ENCODE measurements at places on chromosomes 11 and 22.

GRCh38 chr22:29072979-29073617 lies at the start of gene KREMEN1:
KREMEN1 (plus strand) TSS chr22:29073035; CDS start chr22:29073131, 96 bp downstream.
- no peak for DNase-seq

- no peak for DNase-seq
These were observed 21.5 kb downstream of the TST start for GRCh38 chr22:36997746-36998145.

- no peak for DNase-seq
These were observed 39.8 kb upstream of the RPS13 start for GRCh38 chr11:17117262-17117661.

GRCh38 chr22:39349506-39349966 lies 255 bp upstream of the SYNGR1 start:
- peak; percentile 49 for DNase-seq

- no peak for DNase-seq
These were observed 935.9 kb downstream of the JRKL start for GRCh38 chr11:97325693-97326092.

DNA sequence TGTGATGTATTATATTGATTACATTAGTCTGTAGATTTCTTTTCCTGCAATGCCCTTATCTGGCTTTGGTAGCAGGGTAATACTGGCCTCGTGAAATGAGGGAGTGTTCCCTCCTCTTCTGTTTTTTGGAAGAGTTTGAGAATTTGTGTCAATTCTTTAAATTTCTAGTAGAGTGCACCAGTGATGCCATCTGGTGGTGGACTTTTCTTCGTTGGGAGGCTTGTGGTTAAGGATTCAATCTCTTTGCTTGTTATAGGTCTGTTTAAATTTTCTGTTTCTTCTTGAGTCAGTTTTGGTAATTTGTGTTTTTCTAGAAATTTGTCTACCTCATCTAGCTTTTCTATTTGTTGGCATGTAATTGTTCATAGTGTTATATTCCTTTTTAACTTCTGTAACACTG lies 18.9 kb downstream of the SHANK3 start:
- DNase-seq, result peak; percentile 76

DNA sequence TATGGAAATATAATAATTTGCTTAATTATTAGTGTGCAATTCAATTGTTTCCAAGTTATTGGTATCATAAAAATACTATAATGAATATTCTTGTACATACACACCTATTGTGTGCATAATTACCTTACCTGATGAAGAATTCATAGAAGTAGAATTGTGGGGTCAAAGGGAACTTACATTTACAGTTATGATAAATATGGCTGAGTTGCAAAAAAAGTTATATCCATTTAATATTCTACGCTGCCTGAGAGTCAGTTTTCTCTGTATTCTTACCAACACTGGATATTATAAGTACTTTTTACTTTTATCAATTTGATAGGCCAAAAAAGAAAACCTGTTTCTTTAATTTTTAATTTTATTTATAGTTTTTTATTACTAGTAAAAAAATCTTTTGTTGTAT lies 2.1 kb upstream of the PSMA1 start:
- no peak for DNase-seq

- DNase-seq, result no peak
These were observed 2.1 kb downstream of the PNPLA3 start for GRCh38 chr22:43925433-43926348.

- DNase-seq, result no peak
These were observed 1.9 kb upstream of the GRAMD1B start for GRCh38 chr11:123428116-123428715.

GRCh38 chr11:1776331-1776851 lies 12.7 kb upstream of the CTSD start:
- DNase-seq, result no peak

- no peak for DNase-seq
These were observed 7.7 kb upstream of the LTO1 start for GRCh38 chr11:69682681-69683326.

GRCh38 chr11:113113801-113114704 lies 152.8 kb downstream of the NCAM1 start:
- no peak for DNase-seq

DNA sequence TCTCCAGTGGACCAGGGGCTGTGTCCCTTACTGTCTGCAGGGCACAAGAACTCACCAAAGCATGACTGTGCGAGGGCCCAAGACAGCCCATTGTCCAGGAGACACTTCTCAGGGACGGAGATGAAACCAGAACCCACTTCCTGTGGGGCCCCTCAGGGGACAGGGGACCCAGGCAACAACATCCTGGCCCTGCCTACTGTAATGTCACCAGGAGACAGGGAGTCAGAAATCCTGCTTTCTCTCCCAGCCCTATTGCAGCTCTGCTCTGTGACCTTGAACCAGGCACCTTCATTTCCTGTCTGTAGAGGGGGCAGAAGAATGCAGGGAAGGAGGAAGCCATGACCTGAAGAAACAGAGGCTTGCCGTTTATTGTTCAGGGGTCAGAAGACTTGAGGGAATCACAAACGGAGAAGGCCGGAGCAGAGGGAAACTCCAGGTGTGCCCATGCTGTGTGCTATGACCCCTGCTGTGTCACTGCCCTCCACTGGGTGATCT lies 98.0 kb downstream of the NAT10 start:
- no peak for DNase-seq

GRCh38 chr11:104898685-104899013 lies 389 bp upstream of the CASP12 start:
- DNase-seq, result no peak

GRCh38 chr11:47928426-47928825 lies 51.9 kb upstream of the PTPRJ start:
- DNase-seq, result peak; percentile 42

- DNase-seq, result no peak
These were observed 14.1 kb downstream of the RSF1 start for GRCh38 chr11:77806415-77806814.

- DNase-seq, result no peak
These were observed 10.0 kb downstream of the MAPK8IP2 start for GRCh38 chr22:50610581-50610980.

DNA sequence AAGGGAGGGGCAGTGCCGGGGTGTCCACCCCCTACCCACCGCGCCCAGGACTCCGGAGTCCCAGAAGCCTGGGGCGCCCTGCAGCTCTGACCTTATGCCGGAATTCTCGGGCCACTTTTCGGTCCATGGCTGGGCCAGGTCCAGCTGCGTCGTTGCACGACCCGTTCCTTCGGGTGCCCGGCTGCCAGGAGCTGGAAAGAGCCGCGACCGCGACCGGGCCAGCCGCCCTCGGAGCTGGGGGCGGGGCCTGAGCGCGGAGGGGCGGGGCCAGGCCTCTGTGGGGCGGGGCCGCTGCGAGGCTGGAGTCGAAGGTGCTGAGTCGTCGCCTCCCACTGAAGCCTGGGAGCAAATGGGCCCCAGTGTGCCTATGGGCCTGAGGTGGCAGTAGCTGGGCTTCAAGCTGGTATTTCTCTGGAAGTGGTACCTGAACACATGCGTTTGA lies at the start of gene USH1C:
TSS of gene USH1C (minus strand) at position 236 of the 442 bp plus-strand sequence. CDS start at position 127, 109 bp downstream.
- no peak for DNase-seq

GRCh38 chr11:113488931-113489351 lies 13.7 kb upstream of the DRD2 start:
- no peak for DNase-seq

- no peak for DNase-seq
These were observed 3.8 kb upstream of the MFRP start for GRCh38 chr11:119350302-119350701.

DNA sequence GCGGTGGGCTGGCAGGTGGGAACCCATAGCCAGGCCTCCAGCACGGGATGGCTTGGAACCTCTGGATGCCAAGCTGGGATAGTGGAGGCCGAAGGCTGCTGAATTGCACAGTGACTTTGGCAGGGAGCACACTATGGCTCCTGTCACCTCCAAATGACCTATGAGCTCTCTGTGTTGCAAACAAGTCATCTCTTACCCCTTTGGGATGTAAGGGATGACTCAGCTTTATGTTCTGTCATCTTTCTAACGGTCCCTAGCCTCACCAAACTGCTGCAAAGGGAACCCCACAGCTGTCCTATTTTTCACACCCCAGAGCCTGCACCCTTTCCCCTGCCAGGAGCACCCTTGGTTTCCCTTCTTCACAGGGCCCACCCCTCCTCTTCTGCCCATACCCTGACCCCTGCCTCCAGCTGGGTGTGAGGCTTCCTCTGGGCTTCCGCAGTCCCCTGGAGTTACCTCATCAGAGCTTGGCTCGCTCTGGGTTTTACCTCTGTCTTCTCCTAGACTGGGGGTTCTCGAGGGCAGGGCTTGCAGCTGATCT lies 2.7 kb upstream of the SCUBE1 start:
- DNase-seq, result peak; percentile 8

- no peak for DNase-seq
These were observed 49.2 kb upstream of the CABP7 start for GRCh38 chr22:29670626-29671025.

- DNase-seq, result no peak
These were observed 14.3 kb upstream of the RANBP1 start for GRCh38 chr22:20101638-20102037.

- no peak for DNase-seq
These were observed 1248.9 kb downstream of the JRKL start for GRCh38 chr11:97638641-97639224.

- no peak for DNase-seq
These were observed 425.6 kb downstream of the SHANK2 start for GRCh38 chr11:70826541-70827335.

GRCh38 chr11:118068945-118069612 lies 7.8 kb upstream of the TMPRSS4 start:
- no peak for DNase-seq

DNA sequence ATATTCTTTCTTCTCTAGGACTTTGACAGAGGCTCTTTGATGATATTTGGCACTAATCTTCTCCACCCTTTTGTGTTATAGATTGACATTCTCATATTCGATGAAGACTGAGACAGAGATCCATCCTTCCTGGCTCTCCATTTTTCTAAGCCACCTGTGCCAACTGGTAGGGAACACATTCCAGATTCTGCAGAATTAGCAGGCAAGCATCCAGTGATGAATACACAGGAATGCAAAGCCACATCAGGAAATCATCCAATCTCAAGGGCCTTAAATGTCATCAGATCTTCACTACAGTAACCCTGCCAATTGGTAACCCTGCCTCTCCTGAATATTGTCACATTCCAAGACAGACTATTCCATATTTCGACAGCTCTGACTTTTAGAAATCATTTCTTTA lies 718.4 kb upstream of the API5 start:
- DNase-seq, result no peak

- no peak for DNase-seq
These were observed 164.6 kb downstream of the IGLL1 start for GRCh38 chr22:23415490-23415851.

DNA sequence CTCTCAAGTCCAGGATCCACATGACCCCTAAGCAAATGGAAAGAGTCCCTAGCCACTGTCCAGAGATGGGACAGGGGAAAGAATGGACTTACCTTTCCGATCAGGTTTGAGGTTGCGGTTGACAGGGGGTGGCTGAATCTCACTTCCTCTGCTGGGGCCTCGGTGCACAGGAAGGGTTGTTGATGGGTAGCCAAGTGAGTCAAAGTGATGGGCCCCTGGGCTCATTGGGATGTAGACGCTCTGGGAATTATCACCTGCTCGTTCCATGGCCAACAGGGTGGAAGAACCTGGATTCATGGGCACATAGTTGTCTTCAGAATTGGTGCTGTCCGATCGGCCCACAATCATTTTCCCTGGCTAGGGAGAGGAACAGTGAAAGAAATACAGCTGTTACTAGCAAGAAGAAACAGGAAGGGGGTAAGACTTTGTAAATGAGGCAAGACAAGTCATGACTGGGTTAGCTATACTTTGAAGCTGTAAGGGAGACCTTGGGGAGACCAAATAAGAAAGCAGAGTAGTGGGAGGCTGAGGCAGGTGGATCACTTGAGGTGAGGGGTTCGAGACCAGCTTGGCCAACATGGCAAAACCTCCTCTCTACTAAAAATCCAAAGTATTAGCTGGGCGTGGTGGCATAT lies 34.7 kb downstream of the USP35 start:
- no peak for DNase-seq

DNA sequence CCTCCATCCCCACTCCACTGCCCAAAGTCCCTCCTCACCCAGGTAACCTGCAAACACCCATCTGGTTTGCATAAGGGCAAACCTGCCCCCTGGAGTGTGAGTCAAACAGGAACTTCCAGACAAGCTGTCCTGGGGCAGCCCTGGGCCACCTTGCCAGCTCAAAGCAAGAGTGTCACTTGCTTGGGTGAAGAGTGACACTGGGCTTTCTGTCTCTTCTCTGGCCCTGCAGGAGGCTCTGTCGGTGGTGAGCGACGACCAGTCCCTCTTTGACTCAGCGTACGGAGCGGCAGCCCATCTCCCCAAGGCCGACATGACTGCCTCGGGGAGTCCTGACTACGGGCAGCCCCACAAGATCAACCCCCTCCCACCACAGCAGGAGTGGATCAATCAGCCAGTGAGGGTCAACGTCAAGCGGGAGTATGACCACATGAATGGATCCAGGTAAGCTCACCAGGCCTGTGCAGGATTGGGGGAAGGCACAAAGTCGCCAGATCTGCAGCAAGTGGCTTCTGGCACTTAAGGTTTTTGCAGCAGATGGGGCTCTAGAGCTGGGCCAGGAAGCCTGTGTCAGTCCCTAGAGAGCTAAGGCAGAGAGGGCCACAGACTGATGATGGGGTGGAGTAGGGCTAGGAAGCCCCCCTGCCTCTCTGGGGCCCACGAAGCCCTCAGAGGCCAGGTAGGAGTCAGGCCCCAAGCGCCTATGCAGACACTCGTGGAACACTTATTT lies 64.2 kb downstream of the FLI1 start:
- no peak for DNase-seq

- peak; percentile 59 for DNase-seq
These were observed 331.8 kb upstream of the MPPED2 start for GRCh38 chr11:30917859-30918478.

DNA sequence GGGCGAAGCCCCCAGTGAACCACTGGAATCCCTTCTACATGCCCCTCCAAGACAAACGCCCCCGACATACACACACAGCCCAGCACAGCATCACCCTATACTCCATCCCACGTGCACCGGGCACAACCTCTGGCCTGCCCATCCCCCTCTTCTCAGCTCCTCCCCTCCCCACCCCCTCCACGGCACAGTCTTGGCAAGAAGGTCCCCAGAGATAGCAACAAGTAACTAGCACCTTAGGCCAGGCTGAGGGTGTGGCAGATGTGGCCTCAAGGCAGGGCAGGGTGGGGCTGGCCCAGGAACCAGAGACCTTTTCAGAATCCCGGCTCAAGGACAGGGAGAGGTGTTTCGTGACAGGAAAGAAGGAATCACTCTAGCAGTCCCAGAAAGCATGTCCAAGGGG lies 54.3 kb downstream of the CYTH4 start:
- DNase-seq, result no peak

- peak; percentile 40 for DNase-seq
These were observed 4.0 kb upstream of the WNT11 start for GRCh38 chr11:76209973-76210930.

GRCh38 chr22:30574997-30575671 lies 669 bp upstream of the GAL3ST1 start:
- DNase-seq, result no peak

DNA sequence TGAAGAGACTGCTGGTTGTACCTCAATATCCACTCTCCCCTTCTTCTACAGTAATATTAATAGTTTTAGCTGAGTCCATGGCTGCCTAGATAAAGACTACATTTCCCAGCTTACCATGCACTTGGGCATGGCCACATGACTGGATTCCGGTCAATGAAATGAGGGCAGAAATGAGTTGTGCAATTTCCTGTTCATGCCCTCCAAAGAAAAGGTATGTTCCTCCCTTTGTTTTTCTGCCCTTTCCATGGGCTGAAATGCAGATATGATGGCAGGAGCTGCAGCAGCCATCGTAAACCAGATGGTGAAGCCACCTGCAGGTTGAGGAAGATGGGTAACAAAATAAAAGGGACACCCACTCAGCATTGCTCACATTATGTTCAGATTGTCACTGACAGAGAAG lies 15.3 kb upstream of the ELFN2 start:
- no peak for DNase-seq

Data from Kasumi-1 (cell line).